HS-27A (cell line): ENCODE measurements at places on chromosomes 5 and 9.

GRCh38 chr5:859391-859790 lies 8.6 kb upstream of the ZDHHC11 start:
- DNase-seq: no peak

GRCh38 chr5:61827445-61827975 lies 478.5 kb upstream of the KIF2A start:
- DNase-seq: no peak

DNA sequence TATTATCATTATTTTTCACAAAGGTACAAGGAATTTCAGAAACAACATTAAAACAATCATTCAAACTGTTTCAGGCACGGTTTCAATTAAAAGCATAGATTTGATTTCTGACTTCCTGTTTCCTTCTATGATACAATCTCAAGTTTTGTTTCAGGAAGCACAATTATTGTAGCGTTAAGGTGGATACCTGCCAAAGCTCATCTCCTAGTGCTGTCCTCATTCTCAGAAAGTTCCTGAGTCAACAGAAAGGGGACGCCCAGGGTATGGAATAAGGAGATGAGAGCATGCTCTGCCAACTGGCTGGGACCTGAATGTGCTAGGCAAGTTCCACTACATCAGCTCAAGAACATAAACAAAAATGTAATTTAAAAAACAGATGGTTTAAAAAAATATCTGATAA lies 2.0 kb upstream of the TRIM14 start:
- no peak for DNase-seq

- peak; percentile 73 for DNase-seq
Measured at GRCh38 chr5:35884191-35884769, 27.6 kb downstream of the IL7R start.

GRCh38 chr5:135339623-135340022 lies 59.4 kb downstream of the MACROH2A1 start:
- no peak for DNase-seq

DNA sequence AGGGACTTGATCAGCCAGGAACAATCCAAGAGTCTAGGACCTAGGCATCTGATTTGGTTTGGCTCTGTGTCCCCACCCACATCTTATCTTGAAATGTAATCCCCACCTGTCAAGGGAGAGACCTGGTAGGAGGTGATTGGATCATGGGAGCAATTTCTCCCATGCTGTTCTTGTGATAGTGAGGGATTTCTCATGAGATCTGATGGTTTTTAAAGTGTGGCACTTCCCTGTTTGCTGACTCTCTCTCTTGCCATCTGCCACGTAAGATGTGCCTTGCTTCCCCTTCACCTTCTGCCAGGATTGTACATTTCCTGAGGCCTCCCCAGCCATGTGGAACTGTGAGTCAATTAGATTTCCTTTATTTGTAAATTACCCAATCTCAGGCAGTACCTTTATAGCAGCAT lies 201.7 kb upstream of the ACTBL2 start:
- DNase-seq: no peak

- no peak for DNase-seq
Measured at GRCh38 chr9:83423815-83424707, 114.1 kb downstream of the FRMD3 start.

GRCh38 chr5:35282810-35283209 lies 52.5 kb upstream of the PRLR start:
- DNase-seq: no peak

DNA sequence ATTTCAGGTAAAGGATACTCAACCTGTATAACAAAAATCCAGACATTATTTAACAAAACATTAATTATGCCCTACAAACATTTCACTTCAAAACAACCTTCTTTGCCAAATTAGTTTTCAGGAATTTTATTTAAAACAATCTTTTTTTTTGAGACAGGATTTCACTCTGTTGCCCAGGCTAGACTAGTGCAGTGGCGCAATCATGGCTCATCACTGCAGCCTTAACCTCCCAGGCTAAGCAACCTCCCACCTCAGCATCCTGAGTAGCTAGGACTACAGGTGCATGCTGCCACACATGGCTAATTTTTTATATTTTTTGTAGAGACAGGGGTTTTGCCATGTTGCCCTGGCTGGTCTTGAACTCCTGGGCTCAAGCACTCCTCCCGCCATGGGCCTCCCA lies 3.9 kb downstream of the FNIP1 start:
- DNase-seq: no peak

GRCh38 chr9:11871852-11872251 lies 821.3 kb upstream of the TYRP1 start:
- no peak for DNase-seq

- no peak for DNase-seq
Measured at GRCh38 chr9:108205276-108205675, 650.5 kb downstream of the ACTL7B start.

DNA sequence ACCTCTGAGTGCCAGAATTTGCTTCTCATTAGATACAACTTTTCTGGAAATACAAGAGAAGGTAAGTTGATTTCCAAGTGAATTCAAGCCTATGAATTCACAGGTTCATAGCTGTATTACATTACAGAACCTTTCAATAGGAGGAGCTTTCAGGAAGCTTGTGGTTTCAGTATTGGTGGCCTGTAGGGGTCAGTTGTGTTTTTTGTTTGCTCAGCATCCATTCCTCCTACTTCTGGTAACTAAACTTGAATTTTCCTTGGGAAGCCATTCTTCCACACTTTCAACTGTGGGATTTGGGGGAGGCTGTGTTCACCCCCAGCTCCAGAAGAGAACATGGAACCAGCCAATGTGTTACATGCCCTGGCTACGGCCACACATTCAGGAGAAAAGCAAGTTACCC lies 5.6 kb upstream of the CYSTM1 start:
- no peak for DNase-seq

DNA sequence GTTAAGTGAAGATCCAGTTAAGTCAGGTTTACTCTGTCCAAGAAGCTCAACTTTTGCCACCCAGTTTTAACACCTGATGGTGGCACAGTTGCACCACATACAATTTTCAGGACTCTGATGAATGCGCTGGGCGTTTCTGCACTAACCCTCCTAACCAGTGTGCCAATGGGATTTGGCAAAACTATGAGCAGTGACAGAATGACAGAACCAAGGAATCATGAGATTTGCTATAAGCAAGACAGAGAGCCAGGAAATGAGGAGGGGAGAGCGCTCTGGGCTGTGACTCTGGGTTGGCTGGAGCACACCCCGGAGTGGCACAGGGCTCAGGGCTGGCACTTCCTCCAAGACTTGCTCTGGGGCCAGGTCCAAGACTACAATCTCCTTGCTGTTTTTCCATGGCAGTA lies 84.1 kb downstream of the SH3PXD2B start:
- DNase-seq: no peak

DNA sequence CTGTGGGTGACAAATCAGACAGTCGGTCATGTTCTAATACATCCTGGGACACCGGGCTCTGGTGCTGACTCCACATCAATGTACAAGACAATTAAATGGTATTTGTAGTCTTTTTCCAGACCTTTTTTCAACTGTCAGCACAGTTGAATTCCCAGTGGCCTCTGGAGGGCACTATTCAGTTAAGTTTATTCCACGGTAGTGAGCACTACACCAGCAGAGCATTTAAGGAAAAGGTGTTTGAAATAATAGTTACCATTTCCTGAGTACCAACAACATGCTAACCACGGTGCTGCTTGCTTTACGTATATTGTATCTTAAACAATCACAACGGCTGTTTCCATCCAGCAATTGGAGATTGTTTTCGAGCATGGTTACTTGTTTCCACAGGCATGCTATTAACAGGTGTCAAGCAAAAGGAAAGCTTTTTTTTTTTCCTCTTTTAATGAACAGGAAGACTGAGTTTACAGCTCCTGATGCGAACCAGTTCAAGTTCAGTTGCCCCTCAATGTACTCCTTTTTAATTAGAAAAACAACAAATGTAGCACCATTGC lies 186.7 kb downstream of the PDZD2 start:
- DNase-seq: no peak
